ENCODE measurements at places on chromosomes 7 and 10.
A peak's percentile ranks its signal among the peaks of the same experiment; 100 is the strongest.

GRCh38 chr10:60194421-60194820, 195.3 kb downstream of the ANK3 start:
- DNase-seq, result no peak

DNA sequence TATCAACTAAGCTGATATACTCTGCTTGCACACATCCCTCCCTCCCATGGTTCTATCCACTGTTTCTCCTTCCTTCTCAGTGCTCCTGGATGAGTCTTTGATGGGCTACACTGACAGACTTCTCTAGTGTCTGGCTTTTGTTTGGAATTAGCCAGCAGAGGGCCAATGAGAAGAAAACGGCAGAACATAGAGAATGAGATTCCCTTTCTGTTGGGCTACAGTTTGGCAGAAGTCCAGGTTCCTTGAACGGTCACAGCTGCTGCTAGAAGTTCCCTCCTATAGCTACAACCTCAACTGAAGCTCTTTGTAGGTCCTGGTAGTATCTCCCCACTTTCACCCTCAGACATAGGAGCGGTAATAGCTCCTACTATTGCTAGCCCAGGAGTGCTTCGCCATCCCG, 251.1 kb upstream of the LRRN3 start:
- DNase-seq, result no peak

GRCh38 chr7:77759294-77759889, 38.8 kb downstream of the TMEM60 start:
- DNase-seq, result peak; percentile 68

- DNase-seq, result no peak
Measured at GRCh38 chr10:129562487-129562886, 95.4 kb downstream of the MGMT start.

DNA sequence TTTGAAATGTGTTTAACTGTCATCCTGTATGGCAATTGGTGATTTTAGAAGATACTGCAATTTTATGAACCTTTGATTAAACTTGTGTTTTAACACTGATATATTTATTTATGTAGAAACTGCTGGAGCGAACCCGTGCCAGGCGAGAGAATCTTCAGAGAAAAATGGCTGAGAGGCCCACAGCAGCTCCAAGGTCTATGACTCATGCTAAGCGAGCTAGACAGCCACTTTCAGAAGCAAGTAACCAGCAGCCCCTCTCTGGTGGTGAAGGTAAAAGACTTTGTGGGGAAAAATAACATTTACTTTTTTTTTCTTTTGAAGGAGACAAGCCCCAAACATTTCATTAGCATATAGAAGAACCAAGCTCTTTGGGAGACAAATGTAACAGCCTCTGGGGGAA, 6.5 kb downstream of the ANLN start:
- no peak for DNase-seq

GRCh38 chr10:78815702-78816334, 252.9 kb upstream of the ZMIZ1 start:
- no peak for DNase-seq

- no peak for DNase-seq
Measured at GRCh38 chr10:118286051-118286838, 55.9 kb downstream of the FAM204A start.

GRCh38 chr10:123146013-123146893, 1.7 kb upstream of the HMX2 start:
- no peak for DNase-seq

- DNase-seq, result no peak
Measured at GRCh38 chr10:4819067-4819466, 6.9 kb upstream of the AKR1E2 start.

DNA sequence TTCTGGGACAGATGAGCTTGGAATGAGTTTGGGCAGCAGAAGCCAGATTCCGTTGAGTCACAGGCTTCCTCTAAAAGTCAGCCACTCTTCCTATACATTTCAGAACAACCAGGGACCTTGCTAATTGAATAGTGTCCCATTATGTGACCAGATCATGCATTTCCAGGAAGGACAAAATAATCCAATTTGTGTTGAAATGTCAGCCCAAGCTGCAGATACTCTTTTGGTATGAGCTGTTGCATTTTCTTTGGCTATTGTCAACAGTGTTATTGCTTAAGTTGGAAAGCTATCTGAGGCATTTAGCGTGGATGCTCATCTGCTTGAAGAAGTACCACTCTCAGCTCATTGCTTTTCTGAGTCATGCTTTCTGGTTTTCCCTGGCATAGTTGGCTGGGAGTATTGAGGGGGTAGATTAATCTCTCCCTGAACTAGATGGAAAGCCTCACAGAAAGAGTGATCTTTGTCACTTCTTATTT, 223.7 kb upstream of the HABP2 start:
- DNase-seq, result no peak

- no peak for DNase-seq
Measured at GRCh38 chr10:22986771-22987542, 59.1 kb downstream of the ARMC3 start.

DNA sequence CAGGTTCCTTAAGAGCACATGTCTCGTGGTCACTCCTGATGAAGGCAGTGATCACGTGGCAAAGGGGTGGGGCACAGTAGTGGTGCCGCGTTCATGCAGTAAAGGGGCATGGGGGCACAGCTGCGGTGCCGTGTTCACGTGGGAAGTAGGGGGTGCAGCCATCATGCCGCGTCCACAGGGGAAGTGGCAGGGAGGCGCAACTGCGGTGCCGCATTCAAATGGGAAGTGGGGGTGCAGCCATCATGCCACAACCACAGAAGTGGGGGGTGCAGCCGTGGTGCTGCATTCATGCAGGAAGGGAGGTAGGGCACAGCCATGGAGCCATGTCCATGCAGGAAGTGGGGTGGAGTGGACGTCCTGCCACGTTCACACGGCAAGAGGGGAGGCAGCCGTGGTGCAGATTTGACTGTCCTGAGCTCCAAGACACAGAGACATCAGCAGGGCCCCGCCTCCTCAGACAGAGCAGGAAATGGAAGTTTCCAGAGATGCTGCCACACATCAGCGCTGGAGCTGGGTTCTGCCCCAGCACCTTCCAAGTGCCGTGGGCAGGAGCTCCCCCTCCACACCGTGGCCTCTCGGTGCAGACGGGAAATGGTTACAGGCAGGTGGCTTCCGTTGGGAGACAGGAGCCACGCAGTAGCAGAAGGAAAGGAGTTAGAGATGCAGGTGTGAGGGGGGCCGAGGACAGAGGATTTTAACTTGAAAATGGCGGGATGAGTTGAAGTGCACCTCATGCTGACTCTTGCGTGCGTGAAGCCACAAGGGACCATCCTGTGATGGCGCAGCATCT, 95.0 kb upstream of the DDC start:
- peak; percentile 27 for DNase-seq

- DNase-seq, result no peak
Measured at GRCh38 chr10:18759575-18759974, 100.3 kb downstream of the ARL5B start.

DNA sequence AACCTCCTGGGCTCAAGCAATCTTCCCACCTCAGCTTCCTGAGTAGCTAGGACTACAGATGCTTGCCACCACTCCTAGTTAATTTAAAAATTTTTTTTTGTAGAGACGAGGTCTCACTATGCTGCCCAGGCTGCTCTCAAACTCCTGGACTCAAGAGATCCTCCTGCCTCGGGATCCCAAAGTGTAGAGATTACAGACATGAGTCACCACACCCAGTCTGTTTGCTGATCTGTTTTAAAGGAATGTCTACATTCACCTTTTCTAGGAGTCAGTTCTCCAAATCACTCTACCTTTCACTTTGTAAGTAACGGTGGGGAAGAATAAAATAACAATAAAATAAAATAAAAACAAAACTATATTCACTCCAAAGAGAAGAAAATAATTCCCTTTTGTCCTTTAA, 86.6 kb upstream of the AGBL3 start:
- DNase-seq, result no peak

- no peak for DNase-seq
Measured at GRCh38 chr7:98852826-98853225, 17.0 kb downstream of the TMEM130 start.

DNA sequence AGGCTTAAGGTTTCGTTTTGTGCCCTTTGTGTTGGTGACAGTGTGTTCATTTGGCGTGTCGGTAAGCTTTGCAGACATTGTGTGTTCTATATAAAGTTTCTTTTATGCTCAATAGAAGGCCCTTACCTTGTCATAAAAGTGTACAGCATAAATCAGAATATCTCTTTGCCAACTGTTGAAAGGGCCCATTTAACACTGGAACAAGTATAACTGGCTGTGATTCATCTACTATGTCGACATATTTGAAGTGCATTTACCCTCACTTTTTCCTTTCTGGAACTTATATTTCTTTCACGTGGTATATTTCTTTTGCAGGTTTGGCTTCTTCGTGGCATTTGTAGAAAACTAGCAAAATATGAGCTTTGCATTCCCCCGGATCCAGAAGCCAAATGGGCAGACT, 32.7 kb downstream of the EEPD1 start:
- DNase-seq, result no peak

DNA sequence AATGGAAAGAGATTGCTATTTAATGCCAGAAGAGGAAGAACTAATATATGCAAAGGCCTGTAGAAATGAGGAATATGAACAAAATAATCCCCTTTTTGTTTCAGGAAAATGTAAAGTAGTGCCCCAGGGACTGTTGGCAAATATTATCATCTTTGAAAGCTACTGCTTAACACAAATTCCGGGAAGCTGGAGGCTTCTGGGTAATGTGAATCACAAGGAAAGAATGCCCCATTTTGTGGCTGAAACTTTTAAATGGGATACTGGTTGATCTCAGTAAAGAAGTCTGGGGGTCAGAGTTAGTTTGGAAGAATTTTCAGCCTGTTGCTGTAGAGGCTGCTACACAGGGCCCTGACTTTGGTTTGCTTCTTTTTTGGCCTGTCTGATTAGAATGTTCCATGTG, 141.0 kb downstream of the PTEN start:
- DNase-seq, result no peak

DNA sequence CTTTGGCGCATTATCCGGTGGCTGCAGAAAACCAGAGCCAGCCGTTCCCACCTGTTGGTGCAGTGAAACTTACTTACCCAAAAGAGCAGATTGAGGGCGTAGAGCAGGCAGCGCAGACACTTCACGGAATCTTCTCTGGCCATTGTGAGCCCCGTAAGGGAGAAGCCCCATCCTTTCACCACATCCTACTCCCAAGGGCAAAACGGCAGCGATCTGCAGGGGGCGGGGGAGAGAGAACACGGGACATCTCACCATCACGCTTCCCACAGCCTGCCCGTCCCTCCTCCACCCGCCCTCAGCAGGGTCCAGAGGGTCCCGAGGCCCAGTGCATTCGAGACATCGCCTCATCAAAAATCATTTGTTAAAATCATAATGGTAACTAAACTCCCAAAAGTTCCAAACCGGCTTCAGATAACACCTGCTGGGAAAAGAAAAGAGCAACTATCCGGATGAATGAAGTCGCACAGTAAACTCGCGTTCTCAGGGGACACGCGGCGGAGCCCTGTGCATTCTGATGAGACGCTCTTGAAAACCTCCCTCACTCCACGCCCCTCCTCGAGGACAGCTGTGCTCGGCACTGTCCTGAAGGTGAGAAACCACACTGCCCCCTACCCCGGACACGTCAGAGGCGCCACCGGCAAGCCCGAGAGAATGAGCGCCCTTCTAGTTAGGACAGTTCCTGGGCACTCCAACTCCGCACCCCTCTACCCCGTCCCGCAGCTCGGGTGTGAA, 1.2 kb downstream of the TSPAN12 start:
- DNase-seq, result no peak

DNA sequence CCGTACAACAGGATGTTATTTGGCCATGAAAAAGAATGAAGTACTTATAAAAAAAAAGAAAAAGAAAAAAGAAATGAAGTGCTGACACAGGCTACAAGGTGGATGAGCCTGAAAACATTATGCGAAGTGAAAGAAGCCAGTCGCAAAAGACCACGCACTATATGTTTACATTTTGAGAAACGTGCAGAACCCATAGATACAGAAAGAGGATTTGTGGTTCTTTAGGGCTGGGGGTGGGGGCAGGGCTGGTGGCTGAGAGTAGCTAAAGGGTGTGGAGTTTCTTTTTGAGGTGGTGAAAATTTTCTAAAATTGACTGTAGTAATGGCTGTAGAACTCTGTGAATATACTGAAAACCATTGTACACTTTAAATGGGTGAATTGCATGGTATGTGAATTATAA, 86.0 kb upstream of the FAM20C start:
- DNase-seq, result no peak

GRCh38 chr10:8173243-8173865, 118.9 kb downstream of the GATA3 start:
- no peak for DNase-seq

GRCh38 chr7:4830176-4830575, 31.7 kb downstream of the PAPOLB start:
- DNase-seq, result peak; percentile 47

DNA sequence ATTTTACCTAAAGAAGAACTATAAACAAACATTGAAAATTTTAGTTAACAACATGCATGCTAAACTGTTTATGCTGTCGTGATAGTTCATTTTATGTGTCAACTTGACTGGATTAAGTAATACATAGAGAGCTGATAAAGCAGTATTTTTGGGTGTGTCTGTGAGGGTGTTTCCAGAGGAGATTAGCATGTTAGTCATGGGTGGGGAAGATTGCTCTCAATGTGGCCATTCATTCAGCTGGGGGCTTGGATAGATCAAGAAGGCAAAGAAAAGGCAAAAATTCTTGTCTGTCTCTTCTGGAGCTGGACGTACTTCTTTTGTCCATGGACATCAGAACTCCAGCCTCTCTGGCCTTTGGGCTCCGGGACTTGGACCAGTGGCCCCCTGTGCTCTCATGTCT, 172.9 kb upstream of the SEMA3E start:
- no peak for DNase-seq

DNA sequence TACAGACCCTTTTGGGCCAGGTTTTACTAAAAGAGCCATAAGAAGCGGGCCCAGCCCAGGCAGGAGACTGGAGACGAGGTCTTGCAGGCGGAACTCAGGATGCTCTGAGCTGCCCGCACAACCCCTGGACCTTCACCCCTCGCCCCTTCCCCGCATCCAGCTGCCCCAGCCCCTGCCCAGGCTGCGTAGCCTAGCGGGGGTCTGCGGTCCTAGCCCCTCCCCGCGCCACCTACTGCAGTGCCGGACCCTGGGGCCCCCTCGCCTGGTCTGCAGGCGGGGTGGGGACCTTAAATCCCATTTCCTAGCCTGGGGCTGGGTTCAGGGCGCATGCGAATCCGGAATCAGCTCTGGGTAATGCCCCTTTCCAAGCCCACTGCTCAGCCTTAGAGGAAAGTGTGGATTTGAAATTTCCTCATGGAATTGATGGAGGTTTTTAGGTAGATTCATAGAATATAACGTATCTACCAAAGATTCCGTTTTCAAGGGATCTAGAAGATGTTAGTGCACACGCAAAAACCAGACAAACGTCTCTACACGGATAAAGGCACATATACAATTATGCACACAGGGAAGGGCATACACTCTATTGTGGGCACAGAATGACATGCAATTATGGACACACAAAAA, 546 bp upstream of the HOXA3 start:
- DNase-seq, result no peak

DNA sequence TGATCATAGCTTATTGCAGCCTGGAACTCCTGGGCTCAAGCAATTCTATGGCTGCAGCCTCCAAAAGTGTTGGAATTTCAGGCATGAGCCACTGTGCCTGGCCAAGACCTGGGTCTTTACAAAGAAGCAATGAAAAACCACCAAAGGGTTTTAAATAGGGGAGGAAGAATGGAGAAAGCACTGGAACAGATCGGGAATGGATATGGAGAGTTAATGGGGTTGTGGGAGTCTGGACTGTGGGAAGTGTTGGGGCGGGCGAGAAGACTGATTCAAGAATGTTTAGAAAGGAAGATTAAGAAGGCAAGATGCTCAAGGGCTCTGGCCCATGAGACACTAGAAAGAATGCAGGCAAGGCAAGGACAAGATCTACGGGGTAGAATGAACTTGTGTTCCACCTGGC, 98.5 kb downstream of the CARD11 start:
- DNase-seq, result no peak

GRCh38 chr10:79923669-79924068, 25.2 kb downstream of the SFTPD start:
- no peak for DNase-seq

Data from activated T-cell treated with anti-CD3 and anti-CD28 coated beads, Interleukin-2, amount 50 U/mL, for 4 hours (primary cell).